ENCODE measurements at places on chromosomes 6 and 20. TPM values are rescaled to one million over a fixed set of nuclear protein-coding genes. Genes with fewer than 3 reads are reported as not detected.

- no peak for DNase-seq
These were observed 57.7 kb downstream of the RSPO3 start for GRCh38 chr6:127176146-127176545.

DNA sequence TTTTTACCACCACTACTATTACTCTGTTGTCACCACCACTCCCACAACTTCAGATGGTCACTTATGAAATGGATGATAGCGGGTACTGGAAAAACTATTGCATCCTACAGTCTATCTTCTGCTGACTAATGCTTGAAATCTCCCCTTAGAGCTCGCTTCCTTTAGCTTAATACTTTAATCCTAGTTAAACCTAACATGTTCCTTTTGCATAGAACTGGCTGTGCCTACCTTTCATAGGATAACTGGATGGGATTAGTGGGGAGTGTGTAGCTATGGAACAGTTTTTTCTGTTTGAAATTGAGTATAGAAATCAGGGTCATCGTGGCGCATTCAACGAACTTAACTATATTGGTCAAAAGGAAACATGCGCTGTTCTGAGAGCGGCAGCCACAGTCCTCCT, 294.7 kb downstream of the FARS2 start:
- no peak for DNase-seq

CRISP3 gene
- total RNA-seq: 0.13 TPM

DNA sequence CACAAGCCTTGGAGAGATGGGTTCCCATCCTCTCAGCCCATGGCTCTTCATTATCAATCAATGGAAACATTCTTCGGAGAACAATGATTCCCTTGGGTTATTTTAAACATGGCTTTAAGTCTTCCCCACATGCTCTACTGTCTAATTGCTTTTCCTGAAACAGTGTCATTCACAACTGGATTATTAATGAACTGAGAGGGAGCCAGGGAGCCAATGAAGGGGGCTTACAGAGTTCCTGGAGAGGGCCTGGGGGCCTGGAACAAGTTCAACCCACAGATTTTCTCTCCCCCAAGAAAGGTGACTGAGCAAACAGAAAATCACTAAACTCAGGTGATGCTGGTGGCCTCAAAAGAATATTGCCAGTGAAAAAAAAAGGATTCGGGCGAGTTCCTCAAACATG, 1.3 kb upstream of the PPP1R16B start:
- no peak for DNase-seq

FNDC1 gene
- total RNA-seq: 0.10 TPM

DNA sequence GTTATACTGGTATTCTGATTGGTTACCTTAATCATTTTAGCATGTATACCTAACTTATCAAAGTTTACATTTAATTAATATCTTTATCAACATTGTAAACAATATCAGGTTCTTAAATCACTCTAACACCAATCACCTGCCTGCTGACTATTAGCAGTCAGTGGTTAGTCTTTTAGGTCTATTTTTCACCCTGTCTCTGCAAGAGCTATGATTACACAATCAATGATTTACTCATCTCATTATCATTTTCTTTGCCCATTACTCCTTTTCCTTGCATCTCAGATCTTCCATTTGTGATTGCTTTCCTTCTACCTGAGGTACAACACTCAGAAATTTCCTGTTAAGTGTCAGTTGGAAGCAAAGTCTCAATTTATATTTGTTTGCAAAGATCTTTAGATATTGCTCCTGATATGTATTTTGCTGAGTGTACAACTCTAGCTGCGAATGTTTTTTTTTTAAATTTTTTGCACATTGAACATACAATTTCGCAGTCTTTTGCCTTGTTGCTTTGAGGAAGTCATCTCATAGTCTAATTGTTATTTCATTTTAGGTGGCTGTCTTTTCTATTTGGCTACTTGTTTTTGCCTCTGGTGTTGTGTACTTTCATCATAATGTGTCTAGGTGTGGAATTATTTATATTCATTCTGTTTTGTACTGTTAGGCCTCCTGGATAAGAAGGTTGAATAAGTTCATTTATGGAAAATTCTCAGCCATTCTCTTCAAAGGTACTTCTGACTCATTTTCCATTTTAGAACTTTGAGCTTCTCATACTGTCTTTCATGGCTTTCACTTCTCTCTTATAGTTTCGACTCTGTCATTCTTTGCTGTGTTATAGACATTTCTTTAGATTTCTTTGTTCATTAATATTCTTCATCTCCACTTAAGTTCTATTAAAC, 104.9 kb upstream of the CEP162 start:
- no peak for DNase-seq
